ENCODE measurements at places on chromosomes 7 and 10.

- DNase-seq: no peak
These were observed 551 bp downstream of the IFIT1 start for GRCh38 chr10:89392974-89393373.

GRCh38 chr7:134315679-134316538 lies 821 bp downstream of the SLC35B4 start:
- DNase-seq: peak; percentile 19

DNA sequence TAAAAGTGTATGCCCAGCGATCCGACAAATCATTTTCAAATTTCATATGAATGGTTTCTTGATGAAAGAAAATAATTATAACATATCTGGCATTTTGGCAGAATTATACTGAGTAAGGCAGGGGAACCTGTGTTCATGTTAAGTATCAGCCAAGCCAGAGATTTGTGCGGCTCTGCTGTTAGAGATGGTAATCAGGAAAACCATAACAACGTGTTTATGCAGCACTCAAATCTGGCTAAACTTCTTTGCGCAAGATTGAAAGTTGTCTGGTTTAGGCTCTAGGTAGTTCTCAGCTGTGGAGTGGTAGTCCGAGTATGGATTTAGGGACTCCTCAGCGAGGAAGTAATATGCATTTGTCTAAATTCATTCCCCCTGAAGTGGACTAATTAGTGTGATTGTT lies 8.9 kb upstream of the CTBP2 start:
- DNase-seq: no peak

- DNase-seq: peak; percentile 23
These were observed 1.2 kb downstream of the TPK1 start for GRCh38 chr7:144834641-144835144.

DNA sequence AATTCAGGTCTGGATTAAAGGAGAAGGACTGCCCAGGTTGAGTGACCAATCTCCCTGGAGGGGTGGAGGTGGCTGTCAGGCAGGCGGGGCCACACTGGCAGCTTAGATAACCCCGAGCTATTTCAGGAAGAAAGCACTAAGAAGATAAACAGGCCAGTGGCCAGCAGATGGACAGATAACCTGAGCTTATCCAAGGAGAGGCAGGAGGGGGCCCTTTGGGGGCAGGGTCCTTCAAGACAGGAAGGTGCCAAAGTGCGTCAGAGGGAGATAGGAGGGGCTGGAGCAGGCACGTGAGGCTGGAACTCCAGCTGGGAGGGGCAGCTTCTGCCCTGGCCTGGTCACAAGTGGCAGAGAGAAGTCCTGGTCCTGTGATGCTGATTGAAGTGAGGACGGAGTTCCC lies 29.8 kb upstream of the PODXL start:
- no peak for DNase-seq

- no peak for DNase-seq
These were observed 18.4 kb downstream of the IFT22 start for GRCh38 chr7:101303102-101303701.

DNA sequence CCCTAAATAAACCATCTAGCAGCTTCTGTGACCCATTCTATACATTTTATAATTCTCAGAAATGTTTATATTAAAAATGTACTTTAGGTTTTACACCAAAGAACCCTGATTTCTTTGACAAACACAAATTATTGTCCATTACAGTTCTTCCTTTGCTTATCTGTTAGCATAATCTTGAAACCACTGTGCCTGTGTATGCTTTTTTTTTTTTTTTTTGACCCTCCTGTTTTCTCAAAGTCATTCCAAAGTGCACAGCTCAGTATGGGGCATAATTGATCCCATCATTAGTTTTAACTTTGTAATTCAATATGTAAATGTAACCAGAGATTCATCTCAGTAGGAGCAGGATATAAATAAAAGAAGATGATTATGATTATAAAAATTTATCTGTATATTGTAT lies 229.3 kb downstream of the DGKB start:
- no peak for DNase-seq

DNA sequence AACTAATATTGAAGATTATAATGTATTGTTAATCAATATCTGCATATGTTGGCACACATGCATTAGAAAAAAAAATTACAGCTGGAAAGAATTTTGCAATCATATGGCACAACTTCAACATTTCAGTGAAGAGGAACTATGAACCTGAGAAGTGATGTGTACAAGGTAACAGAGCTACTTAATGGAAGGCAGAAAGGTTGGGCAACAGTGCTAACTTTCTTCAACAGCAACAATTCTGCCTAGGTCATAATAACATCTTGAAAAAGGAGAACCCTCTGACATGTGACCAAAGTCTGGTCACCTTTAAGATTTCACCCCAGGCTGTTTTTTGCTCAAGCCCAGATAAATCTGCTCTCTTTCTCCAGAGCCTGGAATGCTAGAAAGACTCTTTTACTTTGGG lies 47.9 kb upstream of the SKAP2 start:
- DNase-seq: no peak

GRCh38 chr10:34933676-34934075 lies 118.6 kb upstream of the PARD3 start:
- DNase-seq: no peak

DNA sequence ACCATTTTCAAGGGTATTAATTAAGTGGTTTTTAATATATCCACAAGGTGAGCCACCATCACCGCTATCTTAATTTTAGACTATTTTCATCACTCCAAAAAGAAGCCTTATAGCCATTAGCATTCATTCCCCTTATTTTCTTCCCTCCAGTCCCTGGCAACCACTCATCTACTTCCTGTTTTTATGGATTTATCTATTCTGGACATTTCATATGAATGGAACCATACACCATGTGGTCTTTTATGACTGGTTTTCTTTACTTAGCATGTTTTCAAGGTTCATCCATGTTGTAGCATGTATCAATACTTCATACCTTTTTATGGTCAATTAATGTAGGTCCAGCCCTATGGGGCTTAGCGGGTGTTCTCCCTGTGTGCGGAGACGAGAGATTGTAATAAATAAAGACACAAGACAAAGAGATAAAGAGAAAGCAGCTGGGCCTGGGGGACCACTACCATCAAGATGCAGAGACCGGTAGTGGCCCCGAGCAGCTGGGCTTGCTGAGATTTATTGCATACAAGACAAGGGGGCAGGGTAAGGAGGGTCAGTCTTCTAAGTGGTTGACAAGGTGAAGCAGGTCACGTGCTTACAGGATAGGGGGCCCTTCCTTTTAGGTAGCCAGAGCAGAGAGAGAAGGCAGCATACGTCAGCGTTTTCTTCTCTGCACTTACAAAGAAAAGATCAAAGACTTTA lies 14.6 kb downstream of the WBP1L start:
- no peak for DNase-seq

- DNase-seq: no peak
These were observed 104.8 kb downstream of the PPP1R3C start for GRCh38 chr10:91528080-91528479.

- DNase-seq: no peak
These were observed 59.0 kb upstream of the CHST15 start for GRCh38 chr10:124152139-124153022.

GRCh38 chr7:33582104-33582503 lies 323.2 kb upstream of the BMPER start:
- DNase-seq: no peak

GRCh38 chr10:46298477-46299285 lies 11.9 kb downstream of the ANTXRL start:
- DNase-seq: no peak

GRCh38 chr7:158772916-158773315 lies 56.4 kb downstream of the ESYT2 start:
- no peak for DNase-seq

- no peak for DNase-seq
These were observed 27.0 kb downstream of the PDZD8 start for GRCh38 chr10:117348236-117348635.

DNA sequence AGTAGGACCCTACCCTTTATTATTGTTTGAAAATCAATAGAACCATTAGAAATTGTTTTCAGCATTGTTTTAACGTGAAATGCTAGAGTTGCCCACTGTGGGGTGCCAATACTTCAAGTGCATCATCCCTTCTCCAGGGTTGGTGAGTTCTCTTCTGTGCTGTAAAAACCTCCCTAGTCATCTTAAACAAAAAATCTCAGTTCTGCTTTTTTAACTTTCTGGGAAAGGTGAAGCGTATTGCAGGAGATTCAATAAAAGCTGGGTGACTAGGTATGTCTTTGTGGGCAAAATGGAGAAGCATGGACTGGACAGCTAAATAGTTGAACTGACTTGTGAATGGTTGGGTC lies 699.1 kb downstream of the SUGCT start:
- no peak for DNase-seq

- DNase-seq: no peak
These were observed 67.3 kb upstream of the NPY start for GRCh38 chr7:24216576-24217125.

DNA sequence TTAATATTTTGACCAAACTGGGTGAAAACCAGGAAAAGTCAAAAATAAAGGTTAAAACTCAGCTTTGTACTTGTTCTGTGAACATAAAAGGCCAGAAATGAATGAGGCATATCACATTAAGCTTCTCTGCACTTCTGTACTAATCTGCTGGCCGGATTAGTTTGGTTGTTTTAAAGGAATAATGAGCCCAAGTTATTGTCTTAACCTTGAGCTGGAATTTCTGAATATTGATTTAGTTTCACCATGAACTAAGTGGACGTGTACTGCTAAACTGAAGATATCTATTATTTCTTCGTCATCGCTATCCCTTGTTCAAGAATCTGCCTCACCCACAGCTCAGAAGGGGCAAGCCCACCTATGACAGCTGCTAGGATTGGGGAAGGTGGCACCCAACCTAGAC lies 101.1 kb upstream of the FRMD4A start:
- no peak for DNase-seq

GRCh38 chr7:85274454-85274853 lies 87.6 kb upstream of the SEMA3D start:
- no peak for DNase-seq

GRCh38 chr7:81573128-81573527 lies 196.7 kb downstream of the HGF start:
- DNase-seq: no peak

DNA sequence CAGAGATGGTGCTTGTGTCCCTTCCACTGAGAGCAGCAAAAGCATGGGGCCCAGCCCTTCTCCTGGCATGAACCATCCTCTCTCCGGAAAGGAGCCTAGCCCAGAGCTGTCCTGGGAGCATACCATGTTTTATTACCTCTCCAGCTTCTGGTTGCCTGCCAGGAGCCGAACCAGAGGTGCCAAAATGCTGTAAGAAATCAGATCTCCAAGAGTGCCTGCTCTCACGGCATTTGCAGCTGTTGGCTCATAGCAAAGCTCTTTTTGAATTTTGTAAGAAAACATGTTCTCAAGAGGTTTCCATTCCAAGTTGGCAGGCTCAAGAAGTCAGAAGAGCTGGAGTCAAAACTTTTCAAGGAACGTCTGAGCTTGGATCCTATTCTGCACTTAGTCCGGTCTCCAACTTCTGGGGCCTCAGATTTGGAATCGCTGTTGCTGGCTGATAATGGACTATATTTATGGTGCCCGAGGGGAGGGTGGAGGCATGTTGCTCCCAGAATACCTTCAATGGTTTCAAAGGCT lies 211.7 kb upstream of the MKI67 start:
- no peak for DNase-seq

DNA sequence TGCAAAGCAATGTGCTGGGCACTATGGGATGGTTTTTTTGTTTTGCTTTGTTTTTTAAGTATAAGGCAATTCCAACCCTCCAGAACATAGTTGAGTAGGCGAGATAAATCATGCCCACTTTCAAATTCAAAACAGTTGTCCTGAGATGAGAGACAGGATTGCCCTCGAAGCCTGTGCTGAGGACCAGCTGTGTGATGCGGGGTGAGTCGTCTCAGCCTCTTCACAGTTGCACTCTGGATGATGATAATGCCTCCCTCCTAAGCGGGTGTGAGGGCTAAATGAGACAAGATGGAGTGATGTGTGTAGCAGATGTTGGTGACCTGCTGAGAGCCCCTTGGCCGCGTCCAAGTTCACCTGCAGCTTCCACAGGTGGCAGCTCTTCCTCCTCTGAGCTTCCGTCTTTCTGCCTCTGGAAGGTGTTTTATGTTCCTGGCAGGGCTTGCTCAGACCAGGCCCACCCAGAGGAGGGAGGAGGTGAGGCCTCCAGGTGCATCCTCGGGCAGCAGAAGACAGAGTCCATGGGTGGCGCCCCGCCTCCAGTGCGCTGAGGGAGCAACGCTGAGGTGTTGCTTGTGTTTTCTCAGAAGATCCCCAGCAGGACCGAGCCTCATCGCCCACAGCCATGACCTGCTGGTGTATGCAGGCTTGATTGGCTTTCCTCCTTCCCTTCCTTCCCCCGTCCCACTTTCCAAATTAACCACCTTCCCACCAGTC lies 30.6 kb downstream of the ECHDC3 start:
- no peak for DNase-seq

DNA sequence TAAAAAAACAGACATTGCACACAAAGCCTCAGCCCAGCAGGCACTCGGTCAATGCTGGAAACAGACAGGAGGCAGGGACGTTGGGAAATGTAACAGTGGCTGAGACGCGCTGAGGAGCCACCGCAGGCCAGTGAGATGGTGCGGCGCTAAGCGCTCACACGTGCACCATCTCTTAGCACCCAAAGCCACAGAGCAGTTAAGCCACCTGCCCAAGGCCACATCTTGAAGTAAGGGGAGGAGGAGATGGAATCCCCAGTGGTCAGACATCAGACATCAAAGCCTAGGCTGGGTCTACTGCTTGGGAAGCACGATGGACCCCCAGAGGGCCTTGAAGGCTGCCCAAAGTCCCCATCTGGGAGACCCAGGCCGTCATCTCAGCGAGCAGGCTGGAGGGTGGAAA lies 15.6 kb downstream of the LAT2 start:
- no peak for DNase-seq

DNA sequence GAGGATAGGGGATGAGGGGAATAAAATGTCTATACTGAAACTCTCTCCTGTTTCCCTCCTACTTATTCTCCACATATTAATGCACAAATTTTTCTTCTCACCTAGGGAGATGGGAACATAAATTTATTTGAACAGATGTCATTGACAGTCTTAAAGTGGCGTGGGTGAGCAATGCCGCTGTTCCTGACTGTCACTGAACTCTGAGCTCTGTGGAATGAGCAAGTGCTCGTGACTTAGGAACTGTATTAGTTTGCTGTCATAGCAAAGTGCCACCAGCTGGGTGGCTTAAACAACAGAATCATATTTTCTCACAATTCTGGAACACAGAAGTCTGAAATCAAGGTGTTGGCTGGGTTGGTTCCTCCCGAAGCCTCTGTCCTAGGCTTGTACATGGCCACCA lies 29.1 kb downstream of the INPP5F start:
- DNase-seq: no peak

GRCh38 chr7:64618785-64619456 lies 47.0 kb upstream of the ZNF107 start:
- DNase-seq: no peak

DNA sequence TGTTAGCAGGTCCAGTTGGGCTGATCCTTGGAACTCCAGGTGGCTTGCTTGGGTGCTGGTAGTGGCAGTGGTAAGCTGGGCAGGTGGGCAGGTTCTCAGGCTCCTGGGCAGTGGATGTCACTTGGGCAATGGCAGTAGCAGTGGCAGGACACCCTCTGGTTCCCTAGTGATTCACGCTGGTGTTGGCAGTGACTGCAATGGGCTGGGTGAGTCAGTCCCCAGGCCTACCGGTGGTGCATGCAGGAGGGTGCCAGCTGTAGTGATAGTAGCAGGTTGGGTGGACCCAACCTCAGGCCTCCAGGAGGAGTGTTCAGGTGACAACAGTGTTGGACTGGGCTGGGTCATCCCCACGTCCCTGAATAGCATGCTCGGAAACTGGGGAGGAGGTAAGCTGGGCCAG lies 189.2 kb downstream of the ZEB1 start:
- no peak for DNase-seq

GRCh38 chr7:50614721-50615518 lies 49.7 kb upstream of the DDC start:
- DNase-seq: no peak

Measured in frontal cortex (tissue), 4 donors.